Activated CD4-positive, CD25-positive, alpha-beta regulatory T cell treated with anti-CD3 and anti-CD28 coated beads, Interleukin-2, amount 50 U/mL, for 72 hours (primary cell): ENCODE measurements at places on chromosomes 4 and X.

GRCh38 chr4:15336410-15337167 is 91.2 kb upstream of the C1QTNF7 start:
- DNase-seq = no peak

DNA sequence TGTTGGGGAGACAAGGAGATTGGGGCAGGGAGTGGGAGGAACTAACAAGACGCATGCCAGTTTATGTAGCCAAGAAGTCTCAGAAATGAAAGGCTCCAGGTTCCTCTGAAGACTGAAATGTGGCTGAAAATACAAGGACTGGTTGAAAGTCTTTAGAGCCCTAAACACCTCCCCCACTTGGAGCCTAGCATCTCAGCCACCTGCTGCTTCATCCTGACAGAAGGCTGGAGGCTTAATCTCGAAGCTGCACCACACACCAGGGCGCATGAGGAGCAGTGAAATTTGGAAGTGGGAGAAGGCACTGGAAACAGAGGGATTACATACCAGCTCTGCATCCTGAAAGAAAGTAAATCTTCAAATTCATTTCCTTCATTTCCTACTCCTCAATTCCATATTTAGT is 160.7 kb upstream of the FTHL17 start:
- no peak for DNase-seq

GRCh38 chr4:1842993-1843448 is 12.9 kb downstream of the LETM1 start:
- DNase-seq = no peak

DNA sequence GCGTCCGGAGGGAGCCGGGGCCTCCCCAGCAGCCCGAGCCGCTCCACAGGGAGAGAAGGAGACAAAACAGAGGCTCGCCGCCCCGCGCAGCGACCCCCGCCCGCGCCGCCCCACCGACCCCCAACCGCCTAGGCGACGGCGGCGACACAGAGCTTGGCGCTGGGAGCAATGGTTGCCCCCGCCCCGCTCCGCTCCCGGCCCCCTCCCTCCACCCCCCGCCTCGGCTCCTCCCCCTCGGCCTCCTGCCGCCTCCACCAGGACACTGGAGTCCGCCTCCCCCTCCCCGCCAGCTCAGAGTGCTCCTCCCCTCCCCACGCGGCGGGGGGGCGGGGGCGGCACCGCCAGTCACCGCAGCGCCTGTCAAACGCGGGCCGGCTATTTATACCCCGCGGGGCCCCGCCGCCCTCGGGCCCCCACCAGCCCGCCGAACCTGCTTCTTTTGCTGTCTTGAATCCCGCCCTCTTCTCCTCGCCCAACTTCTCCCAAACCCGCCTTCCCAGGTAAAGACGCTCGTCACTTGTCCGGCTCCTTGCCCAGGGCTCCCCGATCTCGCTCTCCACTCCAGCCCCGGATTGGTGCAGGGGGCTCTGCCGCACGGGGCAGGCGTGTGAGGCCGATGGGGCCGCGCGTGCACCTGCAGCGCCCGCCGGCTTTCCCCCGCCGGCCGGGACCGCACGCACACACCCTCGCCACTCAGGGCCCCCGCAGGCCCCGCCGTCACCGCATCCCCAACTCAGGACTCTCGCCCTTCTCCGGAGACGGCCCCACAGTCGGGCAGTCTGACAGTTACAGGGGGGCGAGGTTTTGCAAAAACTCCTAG is at the start of gene ELF2:
Gene ELF2, minus strand, starts transcription at position 170 of the 820 bp plus-strand sequence. CDS start 39,517 bp downstream, outside the sequence.
- peak; percentile 85 for DNase-seq

DNA sequence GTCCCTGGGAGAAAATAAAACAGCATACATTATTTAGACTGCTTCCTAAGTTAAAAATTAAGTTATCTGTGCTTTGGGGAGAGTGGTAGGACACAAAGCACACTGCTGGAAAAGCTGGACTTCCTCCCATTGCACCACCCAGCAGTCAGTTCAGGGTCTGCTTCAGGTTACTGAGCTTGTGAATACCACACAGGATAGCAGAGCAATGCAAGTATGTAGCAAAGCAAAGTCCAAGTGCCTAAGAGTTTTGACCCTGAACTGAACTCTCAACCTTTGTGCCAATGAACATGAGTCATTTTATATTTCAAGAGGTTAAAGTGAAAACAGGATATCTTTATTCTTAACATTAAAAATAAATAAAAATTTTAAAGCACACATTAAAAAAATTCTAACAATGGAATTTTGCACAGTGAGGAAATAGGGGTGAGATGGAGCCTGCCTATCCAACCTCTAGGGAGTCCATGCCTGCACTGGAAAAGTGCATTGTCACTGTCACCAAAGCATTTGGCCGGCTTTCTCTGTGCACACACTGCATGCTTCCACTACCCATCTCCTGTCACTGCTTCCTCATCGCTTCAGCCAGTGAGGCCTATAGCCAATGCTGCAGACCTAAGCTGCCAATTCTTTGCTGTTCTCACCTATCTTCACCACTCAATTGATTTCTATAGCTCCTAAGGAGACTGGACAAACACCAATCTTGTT is 50.9 kb downstream of the ABCG2 start:
- no peak for DNase-seq

DNA sequence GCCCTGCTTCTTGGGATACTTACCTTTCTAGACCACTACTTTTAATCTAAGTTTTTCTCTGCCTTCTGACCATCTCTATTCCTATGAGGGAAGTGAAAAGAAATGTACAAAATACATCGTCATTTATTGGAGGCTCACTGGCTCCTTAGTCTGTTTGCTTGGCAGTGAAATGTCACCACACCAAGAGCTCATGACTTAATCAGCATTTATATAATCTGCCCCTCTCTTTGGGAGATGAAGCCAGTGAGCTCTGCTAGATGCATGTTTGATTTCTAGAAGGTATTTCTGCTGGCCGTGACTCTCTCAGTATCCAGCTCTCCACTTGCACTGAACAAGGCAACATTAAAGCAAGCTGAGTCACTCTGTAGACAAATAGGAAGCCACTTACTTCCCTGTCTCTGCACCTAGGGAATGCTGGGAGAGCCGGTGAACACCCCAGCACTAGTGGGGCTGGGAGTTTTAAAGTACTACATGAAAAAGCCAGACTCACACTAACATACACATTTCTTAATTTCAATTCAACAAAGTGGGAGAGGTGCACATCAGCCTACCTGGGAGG is 79.1 kb downstream of the MID1IP1 start:
- DNase-seq = no peak

DNA sequence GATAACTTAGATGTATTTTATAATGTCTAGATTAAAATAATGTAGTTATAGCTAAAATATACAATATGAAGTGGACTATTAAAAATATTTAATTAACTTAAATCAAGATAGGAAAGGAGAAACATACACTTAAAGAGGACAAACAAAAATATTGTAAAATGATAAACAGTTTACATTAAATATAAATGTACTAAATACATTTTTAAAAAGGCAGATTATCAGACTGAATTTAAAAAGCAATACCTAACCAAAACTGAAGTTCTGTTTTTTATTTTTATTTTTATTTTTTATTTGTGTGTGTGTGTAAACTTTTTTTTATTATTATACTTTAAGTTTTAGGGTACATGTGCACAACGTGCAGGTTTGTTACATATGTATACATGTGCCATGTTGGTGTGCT is 811.6 kb upstream of the INTU start:
- DNase-seq = no peak

DNA sequence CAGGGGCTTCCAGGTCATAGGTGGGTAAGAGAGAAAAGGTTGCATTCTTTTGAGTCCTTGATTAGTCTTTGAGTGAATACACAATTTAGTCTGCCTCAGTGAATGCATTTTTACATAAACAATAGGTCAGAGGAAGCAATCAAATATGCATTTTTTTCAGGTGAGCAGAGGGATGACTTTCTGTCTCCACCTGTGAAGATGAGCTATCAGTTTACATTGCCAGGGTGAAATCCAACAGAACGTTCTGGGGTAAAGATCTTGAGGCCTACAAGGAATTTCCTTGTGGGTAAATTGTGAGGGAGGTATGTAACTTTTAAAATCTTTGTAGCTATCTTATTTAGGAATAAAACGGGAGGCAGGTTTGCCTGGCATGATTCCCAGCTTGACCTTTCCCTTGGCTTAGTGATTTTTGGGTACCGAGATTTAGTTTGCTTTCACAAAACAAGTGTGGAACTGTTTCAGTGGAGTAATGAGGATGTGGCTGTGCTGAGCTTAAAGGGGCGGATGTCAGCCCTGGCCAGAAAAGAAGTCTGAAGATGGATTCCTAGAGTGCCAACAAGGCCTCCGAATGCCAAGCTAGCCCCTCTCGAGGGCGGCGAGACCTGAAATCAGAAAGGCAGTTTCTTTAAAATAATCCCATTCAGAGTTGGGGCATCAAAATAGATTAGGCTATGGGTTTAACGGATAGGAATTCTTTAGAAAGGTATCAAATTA is 29.5 kb downstream of the TMEM131L start:
- DNase-seq = no peak

DNA sequence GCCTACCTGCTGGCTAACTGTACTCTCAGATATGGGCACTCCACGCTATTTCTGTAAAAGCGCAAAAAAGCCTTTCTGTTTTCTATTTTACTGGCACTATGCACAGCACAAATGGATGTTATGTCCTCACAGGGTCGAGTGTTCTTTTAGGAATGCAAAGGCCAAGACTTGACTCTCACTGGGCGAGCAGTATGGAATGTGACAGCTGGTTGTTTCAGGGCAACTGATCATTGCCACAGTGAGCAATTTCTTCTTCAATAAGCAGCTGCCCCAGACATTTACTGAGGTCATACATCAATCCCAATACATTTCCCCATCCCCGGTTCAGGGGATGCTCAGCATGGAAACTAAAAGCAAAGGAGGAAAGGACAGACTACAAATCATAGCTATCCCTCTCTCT is 58.2 kb downstream of the PDE5A start:
- DNase-seq = no peak

DNA sequence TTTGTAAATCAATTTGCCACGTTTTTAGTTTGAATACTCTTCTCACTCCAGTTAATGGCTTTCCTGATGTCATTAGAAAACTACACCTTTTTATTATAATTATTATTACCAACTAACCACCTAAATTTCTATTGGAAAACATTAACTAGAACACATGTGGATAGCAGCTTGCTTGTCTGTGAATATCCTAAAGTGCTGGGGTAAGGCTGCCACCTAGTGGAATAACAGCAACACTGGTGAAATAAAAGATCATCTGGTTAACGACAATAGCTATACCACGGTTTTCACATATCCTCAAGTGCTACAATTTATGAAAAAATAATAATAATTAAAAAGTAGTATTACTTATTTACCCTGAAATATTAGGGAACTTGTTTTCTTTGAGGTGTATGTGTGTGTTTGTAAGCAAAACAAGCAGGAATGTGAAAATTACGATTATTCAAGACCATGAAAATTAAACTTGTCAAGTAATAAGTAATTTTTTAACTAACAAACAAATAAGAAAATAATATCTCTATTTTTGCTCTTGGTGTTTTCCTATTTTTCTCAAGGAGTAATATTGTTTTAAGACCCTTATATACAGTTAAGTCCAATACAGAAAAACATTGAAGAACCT is 130.1 kb upstream of the TECRL start:
- DNase-seq = no peak

DNA sequence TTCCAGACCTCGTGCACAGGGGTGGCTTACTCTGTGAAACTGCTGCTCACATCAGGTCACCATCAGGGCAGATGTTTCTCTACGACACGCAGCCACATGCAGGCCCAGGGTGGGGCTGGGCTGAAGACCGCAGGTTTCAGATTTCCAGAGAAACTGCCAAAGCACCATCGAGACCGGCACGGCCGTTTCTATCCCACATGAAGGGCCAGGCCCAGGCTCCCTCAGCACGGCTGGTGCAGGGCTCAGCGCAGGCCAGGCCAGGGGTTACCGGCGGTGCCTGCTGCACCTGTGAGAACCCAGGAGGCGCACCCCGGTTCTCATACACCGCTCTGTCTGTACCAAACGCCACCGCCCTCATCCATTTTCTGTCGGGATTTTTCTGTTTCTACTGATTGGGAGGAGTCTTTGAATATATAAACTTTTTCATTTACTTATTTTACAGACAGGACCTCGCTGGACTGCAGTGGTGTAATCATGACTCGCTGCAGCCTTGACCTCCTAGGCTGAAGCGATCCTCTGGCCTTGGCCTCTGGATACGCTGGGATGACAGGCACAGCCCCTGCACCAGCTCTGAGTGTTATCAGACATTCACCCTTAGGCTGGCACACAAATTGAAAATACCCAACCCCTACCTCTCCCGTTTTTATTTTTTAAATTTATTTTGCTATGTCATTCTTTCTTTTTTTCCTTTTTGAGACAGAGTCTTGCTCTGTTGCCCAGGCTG is 17.1 kb downstream of the CTBP1 start:
- no peak for DNase-seq

GRCh38 chr4:122152711-122153226 is 638 bp downstream of the BLTP1 start:
- peak; percentile 45 for DNase-seq
